ENCODE measurements at places on chromosomes 2 and 18.

- peak; percentile 51 for DNase-seq
These were observed 476 bp downstream of the STRN start for GRCh38 chr2:36965751-36966369.

DNA sequence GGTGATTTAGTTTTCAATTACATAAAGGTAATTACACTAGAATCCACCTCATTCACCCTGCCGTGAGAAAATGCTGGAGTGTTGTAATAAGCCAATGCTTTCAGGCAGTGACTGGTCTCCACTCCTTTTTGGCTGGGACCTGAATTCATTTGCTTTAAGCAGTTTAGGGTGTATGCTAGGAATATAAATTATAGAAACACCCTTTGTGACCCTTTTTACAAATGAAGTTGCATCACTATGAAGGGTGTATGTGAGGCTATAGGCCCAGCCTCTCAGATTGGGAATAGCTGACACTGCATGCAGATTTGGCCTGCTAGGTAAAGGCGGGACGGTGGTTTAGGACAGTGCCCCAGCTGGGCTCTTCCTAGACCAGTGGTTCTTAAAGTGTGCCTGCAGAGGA, 50.8 kb upstream of the NFE2L2 start:
- no peak for DNase-seq

- DNase-seq, result no peak
These were observed 70.5 kb downstream of the ZNF236 start for GRCh38 chr18:76892832-76893231.

DNA sequence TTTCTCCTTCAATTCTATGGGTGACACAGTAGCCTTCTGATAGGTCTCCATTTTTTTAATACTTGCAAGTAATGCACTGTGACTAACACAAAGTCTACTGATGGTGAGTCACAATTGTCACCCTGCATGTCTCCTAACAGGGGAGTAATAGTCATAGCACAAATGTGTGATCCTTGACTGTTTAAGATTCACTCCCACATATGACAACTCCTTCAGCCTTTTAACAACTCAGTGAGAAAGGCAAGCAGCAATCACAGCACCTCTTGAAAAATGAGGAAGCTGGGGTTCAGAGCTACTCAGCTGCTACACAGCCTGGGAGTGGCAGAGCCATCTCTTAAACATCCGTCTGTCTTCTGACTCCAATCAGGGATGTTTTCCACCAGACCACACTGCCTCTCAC, 63.8 kb downstream of the EHD3 start:
- no peak for DNase-seq

DNA sequence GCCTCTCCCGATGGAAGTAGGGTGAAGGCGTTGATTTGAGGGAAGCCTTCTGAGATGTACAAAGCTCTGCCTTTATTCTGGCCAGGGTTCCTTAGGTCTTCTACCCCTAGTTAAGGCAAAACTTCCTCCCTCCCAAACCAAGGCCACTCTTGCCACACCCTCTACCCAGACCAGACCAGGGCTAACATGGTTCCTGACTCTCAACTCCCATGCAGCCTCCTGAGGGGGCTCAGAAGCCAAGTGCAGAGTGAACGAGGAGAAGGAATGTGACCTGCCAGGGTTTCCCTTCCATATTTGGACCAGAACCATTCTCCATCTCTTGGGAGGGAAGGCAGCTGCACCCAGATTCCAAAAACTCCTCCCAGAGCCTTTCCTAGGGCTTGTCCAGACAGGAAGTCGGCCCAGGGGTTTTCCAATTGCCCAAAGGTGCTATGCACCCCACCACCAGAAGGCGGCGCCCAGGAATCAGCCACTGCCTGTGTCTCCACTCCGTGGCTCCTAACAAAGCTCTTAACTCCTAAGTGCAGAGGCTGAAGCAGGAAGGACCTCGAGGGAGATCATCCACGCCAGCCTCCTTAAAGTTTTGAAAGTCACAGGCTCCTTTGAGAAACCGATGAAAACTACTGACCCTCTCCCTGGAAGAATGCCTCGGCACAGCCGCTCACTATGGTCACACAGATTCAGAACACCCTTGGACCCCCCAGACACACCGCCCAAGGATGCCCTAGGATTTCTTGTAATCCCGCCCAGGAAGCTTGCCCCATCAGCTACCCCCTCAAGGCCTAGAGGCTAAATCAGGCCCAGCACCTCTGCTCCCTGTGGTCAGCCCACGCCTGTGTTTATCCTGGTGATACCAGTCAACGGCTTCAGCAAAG, 157.8 kb downstream of the SMAD2 start:
- DNase-seq, result peak; percentile 71

DNA sequence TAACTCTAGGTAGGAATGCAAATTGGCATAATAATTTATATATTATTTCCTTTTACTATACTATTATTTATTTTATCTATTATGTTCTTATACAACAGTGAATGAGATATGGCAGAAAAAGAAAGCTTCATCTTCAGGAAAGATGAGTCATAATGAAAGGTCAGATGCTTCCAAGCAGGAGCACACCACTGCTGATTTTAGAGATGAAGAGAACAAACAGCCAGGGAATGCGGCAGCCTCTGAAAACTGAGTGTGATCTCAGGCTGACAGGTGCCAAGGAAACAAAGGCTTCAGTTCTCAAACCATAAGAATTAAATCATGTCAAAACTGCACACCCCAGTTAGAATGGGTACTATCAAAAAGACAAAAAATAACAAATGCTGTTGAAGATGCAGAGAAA, 149.0 kb downstream of the CCDC178 start:
- no peak for DNase-seq

GRCh38 chr2:16404551-16405300, 260.9 kb downstream of the CYRIA start:
- DNase-seq, result no peak

GRCh38 chr2:65077898-65078297, 21.7 kb downstream of the CEP68 start:
- no peak for DNase-seq

- no peak for DNase-seq
These were observed 479.7 kb downstream of the PARD3B start for GRCh38 chr2:205024822-205025518.

- peak; percentile 14 for DNase-seq
These were observed 74.7 kb upstream of the KCNJ3 start for GRCh38 chr2:154623819-154624218.

DNA sequence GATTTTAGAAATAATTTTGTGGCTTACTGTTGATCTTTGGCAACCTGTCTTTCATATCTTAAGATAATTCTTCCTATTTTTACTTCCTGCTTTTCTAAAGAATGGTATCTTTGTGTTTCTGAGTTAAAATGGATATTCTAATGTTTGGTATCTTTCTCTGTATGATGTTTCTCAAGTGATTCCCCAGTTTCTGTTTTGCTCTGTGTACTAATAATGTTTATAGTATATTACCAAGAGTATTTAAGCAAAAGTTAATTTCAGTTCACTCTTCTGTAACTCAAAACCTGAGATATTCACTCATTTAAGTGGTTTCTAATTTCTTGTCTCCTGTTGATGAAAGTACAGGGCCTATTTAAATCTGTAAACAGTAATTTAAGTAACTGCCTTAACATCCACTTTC, 58.3 kb downstream of the CCDC150 start:
- no peak for DNase-seq

GRCh38 chr2:12867631-12868287, 151.0 kb downstream of the TRIB2 start:
- DNase-seq, result no peak

DNA sequence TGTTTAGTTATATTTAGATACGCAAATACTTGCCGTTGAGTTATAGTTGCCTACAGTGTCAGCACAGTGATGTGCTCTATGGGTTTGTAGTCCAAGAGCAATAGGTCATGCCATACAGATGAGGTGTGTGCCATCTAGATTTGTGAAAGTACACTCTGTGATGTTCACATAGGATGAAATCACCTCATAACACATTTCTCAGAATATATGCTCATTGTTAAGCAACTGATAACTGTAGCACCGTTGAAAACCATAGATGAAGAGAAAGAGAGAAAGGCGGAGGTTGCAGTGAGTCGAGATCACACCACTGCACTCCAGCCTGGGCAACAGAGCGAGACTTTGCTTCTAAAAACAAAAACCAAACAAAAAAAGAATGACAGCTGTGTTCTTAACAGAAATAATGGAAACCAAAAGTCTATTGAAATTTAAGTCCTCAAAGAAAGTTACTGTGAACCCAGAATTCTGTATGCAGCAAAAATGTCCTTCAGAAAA, 9.5 kb downstream of the DGKD start:
- no peak for DNase-seq

DNA sequence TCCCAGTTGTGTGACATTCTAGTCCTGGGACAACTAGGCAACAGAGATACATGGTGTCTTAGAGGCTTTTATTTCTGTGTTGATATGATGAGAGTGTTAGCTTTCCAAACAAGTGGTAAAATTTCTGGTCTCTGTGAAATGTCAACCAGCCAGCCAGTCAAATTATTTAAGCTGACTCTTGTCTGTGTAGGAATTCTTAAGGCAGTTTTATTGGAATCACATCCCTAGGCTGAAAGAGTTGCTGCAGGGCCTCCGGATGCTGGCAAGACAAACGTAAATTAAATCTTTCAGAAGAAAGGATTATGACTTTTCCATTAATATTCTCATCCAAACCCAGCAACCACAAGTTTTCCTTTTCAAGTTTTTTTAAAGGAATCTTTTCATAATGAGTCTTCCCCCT, 44.6 kb downstream of the SERPINB7 start:
- no peak for DNase-seq

GRCh38 chr18:4233468-4233867, 221.6 kb downstream of the DLGAP1 start:
- DNase-seq, result no peak

DNA sequence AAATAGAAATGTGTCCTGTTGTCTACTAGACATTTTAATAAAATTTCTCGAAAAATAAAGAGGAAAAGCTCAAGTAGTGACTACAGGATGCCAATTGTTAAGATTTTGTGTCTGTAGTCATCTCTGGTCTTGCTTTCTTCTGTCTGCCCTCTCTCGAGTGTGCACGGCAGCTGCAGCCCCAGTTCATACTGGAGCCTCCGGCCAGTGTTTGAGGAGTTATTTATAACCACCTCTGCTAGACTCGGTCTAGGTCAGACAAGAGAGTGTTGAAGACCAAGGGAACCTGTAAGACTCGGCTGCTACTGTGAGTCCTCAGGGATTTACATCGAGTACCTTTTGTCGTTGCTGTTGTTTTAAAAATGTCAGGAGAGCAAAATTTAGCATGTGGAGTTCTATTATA, 810.1 kb upstream of the POU3F3 start:
- DNase-seq, result no peak

DNA sequence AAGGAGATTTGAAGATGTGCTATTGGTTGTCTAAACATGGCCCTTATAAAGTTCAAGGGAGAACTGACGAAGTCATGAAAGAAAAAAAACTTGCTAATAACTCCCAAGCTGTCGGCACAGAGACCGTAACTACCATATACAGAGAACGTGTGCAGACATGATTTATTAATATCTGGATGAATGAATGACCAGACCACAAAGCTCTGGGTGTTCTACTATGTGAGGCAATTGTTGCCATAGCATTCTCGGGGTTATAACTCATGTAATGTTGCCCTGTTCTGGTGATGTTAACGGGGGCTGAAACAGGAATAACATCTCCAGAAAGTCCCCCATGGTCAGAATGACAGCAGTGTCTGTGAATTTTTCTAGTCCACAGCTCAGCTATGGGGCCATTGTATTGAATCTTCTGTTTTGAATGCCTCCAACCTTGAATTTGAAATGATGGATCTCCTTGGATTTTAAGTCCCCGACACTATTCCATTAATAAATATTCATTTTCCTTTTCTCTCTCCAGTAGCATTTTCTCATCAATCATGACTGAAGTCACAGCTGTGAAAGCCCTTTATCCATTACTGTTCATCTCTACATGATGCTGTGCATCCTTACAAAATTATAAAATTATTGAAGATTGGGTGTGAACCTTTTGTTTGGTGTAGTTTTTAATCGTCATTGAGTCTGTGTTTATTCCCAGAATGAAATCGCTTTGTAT, 483.4 kb upstream of the KLHL29 start:
- DNase-seq, result no peak

GRCh38 chr2:148638543-148638942, 6.0 kb upstream of the EPC2 start:
- no peak for DNase-seq

GRCh38 chr2:217398860-217399259, 539.0 kb upstream of the TNP1 start:
- DNase-seq, result no peak

- no peak for DNase-seq
These were observed 9.8 kb upstream of the ARHGEF4 start for GRCh38 chr2:130826821-130827501.

DNA sequence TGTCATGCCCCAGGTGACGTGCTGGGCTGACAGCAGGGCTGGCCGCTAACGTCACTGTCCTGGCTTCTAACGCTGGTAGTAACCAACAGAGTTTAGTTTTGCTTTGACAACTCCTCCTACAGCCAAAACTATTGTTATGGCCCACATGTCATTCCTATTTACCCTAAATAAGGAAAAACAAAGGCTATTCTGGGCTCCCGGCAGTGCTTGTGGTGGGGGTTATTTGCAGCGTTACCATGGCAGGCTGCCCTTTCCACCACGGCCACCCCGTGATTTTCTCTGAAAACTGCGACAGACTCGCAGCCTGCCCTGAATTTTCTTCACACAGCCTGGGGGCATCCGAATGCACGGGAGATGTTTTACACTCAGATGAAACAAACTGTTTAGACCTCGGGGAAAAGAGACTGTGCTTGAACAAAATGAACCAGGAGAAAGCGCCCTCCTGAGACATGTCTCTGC, 115.2 kb downstream of the FAM210A start:
- DNase-seq, result peak; percentile 65

- no peak for DNase-seq
These were observed 180.0 kb downstream of the NRXN1 start for GRCh38 chr2:50851886-50852285.

DNA sequence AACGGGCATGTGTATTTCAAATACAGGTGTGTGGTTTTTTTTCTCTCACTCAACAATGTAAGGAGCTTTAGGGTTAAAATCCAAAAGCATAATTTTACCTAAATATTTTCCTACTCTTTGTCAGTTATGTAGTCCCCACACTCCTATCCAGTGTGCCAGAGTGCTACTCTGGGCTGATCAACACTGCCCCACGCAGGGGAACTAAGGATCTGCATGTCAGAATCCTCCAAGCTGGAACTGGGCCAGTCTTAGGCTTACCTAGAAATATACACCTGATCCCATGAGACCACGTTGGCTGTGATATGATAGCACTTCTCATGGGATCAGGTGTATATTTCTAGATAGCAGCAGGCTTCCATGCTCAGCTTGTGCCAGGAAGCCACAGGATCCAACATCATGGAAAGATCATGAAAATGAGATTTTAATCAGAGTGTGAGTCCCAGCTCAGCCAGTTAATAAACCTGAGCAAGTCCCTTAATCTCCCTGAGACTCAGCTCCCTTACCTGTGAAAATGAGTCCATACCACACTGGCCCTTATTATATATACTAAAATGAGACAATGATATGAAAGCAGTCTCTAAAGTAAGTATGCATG, 29.7 kb downstream of the CCDC141 start:
- peak; percentile 25 for DNase-seq
